ENCODE measurements at places on chromosomes 4 and X.

DNA sequence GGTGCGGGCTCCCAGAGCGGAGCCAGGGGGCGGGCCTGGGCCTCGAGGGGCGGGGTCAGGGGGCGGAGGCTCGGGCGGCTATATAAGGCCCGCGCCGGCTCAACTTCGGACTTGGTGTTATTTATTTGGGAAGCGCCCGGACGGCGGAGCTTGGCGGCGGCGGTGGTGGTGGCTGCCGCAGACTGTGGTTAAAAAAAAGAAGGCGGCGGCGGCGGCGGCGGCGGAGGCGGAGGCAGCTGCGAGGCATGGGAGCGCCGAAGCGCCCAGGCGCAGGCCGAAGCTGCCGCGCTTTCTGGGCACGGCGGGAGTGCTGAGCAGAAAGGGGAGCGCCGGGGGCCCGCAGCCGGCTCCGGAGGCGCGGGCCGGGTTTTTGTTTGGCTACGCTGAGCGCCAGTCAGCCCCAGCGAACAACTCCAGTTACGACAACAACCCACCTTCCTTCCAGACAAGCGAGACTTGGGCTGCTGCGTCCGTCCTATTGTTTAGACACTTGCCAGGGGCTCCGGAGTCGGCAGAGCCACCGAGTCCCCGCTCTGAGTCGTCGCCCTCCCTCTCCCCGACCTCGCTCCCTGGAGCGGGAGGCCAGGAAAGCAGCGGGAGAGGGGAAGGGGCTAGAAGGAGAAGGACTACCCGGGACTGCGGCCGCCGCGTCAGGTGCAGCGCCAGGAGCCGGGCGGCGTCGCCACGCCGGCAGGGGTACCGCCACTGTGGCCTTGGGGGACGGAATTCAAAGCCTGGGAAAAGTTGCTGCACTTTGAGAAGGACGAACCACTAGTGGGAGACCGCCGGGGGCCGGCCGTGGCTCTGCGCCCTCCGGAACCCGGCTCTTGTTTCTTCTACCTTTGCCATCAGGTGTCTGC lies at the start of gene SLIT2:
SLIT2 (plus strand) TSS at position 110 of the 860 bp plus-strand sequence. CDS start 1,911 bp downstream, outside the sequence.
- peak; percentile 67 for DNase-seq

- no peak for DNase-seq
Observed at GRCh38 chr4:111630705-111631104, 514.5 kb upstream of the FAM241A start.

DNA sequence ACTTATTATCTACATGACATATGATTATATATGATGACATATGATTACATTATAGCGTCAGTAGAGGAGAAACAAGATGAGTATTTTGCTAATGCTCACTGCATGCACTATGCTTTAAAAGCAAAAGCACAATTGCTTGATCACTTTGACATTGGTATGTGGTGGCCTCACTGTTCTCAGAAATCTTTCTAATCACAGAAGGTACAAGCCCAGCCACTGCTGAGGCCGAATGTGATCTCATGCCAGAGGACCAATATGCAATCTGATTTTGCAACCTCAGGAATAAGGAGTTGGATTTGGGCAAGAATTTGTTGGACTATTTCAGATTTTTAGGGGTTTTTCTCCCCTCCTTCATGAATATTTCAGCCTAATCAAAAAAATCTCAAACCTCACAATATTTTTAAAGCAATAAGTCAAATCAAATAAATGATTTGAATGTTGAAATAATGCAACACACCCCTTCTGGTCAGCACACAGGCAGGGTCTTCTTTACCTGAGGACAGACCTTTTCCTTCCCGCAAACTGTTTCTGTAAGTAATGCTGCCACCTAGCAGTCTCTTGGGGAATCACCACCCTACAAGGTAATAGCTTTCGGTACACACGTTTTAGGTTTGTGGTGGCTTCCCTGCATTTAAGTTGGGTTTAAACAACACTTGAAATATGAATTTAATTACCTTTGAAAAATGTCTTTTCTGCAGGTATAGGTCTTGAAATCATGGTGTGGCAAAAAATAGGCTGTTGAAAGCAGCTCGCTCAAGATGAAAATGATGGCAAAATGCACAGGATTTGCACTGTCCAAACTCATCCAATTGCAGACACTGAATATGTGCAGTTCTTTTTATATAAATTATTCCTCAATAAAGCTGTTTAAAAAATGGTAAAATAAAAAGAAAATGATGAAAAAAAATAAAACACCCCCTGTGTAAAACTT lies 4.8 kb upstream of the CXCL13 start:
- DNase-seq: peak; percentile 28

- no peak for DNase-seq
Observed at GRCh38 chr4:171812665-171813525, at the start of gene GALNTL6. Gene GALNTL6 (plus strand): TSS chr4:171813404.

GRCh38 chr4:1903035-1903434 lies 31.8 kb downstream of the NSD2 start:
- no peak for DNase-seq

DNA sequence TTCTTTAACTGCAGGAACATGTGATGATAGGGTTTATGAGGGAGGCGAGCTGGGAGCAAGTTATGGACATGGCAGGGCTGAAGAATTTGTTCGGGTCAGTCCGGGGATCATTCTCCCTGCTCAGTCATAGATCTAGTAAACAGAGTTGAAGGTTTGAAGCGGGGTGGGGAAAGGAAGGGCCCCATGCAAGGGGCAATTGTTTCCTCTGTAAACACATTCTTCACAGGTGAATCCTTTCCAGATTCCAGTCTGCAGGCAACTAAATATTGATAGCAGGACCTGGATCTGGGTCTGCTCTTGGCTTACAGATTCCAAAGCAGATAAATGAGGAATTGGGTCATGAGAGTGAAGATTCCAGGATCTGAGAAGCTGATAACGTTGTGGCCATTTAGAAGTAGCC lies 44.3 kb upstream of the ARHGAP24 start:
- no peak for DNase-seq

DNA sequence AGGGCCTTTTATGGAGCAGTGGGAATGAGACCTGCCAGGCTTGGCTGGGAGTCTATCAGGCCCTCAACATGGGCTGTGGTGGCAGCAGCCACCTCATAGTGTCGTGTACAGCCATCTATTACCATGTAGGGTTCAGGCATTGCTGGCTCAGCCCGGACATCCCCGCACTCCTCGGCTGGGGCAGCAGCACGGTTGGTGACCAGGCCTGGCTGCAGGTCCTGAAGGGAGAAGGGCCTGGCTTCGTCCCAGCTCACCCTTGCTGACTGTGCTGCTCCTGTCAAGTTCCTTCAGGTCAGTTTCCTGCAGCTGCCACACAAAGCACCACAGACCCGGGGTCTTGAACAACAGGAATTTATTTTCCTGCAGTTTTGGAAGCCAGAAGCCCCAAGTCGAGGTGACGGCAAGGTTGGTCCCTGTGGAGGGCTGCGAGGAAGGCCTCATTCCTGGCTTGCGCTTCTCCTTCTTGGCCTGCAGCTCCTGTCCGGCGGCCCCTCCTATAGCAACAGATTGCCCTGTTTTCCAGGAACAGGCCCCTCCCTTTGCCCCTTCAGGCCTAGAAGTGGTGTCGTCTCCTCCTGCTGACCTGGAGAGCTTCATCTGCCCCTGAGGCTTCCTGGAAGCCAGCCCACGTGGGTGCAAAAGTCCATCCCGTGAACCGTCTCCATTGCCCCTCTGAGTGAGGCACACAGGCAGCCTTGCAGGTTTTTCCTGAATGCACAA lies 25.2 kb upstream of the SORCS2 start:
- DNase-seq: no peak

DNA sequence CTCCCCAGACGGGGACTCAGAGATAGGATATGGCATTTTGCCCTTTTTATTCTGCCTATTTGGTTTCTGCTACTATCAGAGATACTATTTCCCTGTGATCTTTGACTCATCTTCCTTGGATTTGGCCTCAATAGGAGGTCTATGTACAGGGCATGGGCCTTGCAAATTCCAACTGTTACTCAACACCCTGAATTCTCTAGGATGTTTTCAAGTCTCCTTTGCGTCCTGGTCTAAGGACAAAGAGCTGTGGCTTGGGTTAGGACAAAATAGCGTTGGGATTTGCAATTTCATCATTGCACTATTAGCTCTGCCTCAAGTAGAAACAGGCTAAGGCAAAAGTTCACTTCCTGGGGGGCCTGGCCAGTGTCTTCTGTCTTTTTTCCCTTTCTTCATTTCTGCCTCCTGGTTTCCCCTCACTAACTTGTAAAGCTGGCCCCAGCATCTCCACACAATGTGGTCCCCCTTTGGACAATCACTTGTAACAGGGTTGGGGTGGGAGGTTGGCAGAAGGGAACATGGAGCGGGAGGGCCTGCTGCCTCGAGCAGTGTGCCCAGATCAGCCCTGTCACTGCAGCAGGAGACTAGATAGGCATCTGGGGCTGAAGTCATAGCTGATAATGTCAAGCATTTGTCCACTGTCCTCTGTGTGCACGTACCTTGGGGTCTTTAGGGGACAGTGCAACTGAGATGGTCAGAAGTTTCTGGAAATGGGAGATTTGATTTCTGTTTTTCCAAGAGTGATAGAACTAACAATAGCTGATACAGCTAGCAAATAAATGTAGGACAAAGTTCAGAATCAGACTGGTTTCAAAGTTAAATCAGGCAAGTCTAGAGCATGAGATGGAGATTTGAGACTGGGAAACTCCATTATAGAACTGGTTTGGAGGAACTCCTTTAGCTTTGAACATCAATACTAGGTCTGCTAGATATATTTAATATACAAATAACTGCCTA lies 25.8 kb upstream of the STBD1 start:
- DNase-seq: no peak

- no peak for DNase-seq
Observed at GRCh38 chr4:68954126-68954525, 2.5 kb upstream of the UGT2A3 start.

- DNase-seq: peak; percentile 86
Observed at GRCh38 chrX:119467842-119468550, at the start of gene SLC25A5. Gene SLC25A5 (plus strand): TSS chrX:119468444. CDS start chrX:119468516, 72 bp downstream.

DNA sequence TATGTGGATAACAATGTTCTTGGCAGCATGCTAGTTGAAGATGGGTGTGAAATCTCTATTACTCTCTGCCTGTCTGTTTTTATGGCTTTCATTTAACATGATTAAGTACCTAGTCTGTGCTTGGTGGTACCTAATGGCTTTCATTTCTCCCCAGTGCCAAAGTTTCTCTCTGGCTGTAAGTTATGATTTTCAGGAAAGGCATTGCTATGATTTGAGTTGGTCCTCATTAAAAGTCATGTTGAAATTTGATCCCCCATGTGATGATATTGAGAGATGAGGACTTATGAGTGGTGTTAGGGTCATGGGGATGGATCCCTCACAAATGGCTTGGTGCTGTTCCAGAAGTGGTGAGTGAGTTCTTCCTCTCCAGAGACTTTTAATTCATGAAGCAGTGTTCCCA lies 162.4 kb upstream of the IL15 start:
- no peak for DNase-seq

DNA sequence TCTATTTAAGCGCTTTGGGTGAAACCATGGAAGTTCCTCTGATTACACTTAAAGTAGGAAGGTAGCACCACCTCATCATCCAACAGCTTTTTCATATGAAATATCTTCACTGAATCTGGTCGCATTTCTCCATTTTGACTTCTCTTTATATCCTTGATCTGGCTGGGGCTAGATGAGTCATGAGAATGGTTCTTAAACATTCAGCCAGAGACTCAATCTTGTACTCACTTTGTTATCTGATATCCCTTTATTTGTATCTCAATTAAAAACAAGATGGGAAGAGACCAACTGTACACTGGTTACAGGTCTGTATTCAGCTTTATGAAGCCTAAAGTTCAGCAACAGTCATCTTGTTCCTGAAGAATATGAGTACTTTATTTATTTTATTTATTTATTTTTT lies 84.9 kb downstream of the CBLL2 start:
- DNase-seq: no peak

DNA sequence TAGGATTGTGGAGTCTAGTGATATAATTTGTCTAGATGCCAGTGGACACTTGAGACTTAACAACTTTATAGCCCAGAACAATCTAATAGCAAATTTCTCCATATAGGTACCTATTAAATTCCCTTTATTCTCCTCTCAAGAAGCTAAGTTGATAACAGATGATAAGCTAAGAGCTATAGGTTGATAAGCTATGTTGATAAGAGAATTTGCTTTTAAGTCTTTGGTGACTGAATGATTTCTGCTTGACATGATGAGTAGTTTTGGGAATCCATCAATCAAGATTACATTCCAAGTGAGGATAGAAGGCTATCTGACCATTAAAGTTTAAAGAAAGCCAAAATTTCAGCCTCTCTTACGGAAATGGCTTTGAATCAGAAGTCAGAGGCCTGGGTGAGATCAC lies 131.6 kb downstream of the EMCN start:
- no peak for DNase-seq

DNA sequence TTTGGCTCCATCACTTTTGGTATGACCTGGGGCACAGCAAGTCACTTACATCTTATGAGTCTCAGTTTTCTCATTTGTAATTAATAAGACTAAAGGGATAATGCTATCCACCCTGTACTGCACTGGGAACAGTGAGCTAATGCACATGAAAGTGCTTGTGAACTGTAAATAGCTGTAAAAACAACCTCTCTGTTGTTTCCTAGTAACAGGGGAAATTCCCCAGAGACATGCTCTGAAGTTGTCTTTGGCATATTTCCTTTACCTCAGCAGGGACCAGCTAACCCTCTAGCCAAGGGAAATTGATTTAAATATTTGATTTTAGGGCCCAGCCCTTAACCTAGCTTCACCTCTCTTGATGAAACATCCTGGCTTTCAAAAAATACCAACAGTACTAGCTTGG lies 6.1 kb upstream of the CYSLTR1 start:
- no peak for DNase-seq

DNA sequence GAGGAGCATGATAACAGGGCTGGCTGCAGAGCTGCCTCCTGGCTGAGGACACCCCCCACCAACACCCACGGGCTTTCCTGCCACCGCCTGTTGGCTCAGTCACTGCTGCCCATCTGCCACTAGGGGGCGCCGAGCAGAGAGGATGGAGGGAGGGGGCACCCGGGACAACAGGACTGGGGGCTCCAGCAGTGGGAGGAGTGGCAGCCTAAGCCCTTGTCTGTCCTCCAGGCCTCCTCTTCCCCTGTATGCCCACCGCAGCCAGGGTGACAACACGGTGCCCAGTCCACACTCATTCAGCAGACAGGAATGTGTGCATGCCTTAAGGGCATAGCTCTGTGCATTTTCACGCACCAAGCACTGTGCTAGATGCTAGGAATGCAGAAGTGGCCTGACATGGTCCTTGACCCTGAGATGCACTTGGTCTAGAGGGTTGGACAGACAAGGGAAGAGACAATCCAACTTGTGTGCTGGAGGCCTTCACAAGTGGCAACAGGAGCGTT lies 149.9 kb downstream of the AMMECR1 start:
- no peak for DNase-seq

DNA sequence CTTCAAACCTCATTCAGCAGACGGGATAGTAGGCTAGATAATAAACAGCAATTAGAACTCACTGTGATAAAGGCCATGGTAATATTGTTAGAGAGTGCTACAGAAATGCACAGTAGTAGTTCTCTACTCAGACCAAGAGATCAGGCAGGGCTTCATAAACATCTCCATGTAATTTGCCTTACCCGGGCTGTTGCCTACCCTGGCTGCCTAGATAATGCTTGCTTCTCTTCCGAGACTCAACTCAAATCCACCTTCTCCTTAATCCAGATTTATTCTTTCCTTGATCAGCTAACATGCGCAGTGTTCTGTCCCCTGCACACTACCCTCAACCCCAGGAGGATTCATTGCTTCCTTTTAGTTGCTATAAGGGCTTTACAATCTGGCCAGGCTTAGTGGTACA lies 21.8 kb downstream of the ANK2 start:
- no peak for DNase-seq

Data from NCI-H146 (cell line).